ENCODE measurements at places on chromosomes 5 and 9.

DNA sequence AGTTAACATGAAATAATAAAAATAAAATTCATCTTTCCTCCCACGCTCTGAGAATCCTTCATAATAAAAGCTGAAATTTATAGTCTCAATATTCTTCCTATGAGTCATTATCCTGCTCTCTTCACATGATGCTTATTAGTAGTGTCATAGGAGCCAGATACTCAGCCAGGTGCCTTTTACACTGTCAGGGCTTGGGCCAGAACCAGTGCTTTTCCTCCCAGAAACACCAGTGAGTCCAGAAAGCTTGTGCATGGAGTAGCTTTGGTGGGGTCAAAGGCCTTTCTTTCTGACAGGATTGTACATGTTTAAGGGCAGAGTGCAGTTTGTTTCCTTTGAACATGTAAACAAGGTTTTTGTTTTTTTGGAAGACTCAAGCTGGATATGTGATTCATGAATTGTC lies 6.8 kb downstream of the LSM11 start:
- no peak for DNase-seq

DNA sequence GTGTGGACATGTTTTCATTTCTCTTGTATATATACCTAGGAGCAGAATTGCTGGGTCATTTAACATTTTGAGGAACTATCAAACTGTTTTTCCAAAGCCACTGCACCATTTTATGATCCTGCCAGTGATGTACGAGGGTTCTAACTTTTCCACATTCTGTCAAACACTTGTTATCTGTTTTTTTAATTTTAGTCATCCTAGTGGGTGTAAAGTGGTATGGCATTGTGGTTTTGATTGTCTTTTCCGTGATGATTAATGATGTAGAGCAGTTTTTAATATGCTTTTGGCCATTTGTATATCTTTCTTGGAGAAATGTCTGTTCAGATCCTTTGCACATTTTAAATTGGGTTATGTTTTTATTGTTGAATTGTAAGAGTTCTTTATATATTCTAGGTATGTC lies 107.0 kb downstream of the MELK start:
- DNase-seq, result no peak

- no peak for DNase-seq
Measured at GRCh38 chr5:123997462-123998215, 485.7 kb downstream of the CSNK1G3 start.

- no peak for DNase-seq
Measured at GRCh38 chr5:58458743-58459145, 1.1 kb downstream of the PLK2 start.

DNA sequence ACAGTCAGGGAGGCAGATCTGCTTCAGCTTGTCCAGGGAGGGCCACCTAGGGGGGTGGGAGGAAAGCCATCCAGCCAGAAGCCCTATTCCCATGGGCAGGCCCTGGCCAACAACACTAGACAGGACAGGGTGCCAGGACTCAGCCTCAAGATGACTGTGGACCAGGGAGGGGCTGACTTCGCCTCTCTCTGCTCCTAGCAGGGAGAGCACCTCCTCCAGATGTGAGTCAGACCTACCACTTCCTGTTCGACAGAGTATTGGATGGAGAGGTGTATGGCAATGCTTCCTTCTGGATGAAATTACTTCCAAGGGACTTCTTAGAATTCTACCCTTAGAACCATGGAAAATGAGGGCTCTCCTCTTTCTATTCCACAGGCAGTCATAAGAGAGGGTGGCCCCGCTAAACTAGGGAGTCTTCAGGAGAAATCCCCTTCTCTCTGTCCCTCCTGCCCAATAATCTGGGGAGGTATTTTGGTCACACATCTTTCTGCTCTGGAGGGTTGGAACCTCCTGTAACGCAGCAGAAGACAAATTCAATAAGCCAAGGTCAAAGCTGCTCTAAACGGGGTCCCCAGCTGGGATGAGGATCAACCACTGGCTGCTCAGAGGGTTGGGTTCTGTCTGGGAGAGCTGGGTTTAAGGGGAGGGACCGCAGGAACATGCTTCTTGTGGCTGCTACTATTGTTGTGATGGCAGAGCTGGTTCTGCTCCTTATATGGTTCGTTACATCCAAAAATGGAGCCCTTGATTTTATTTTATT lies 23.2 kb upstream of the RCL1 start:
- no peak for DNase-seq

DNA sequence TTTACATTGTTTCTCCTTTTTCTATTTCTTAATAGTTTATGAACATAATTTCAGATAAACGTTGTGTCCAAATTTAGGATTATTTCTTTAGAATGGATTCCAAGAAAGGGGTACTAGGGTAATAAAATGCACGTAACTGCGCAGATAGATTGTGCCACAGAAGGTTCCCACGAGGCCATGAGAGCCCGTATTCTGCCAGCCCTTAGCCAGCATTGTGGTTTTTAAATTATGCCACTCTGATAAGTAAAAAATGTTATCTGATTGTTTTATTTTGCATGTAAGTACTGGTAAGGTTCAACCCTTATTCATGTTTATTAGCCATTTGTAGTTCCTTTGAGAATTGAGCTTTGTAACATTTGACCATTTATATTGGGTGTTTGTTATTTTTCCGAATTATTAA lies 88.7 kb downstream of the PRKACG start:
- no peak for DNase-seq

- no peak for DNase-seq
Measured at GRCh38 chr9:136147038-136147889, 28.6 kb upstream of the TMEM250 start.

DNA sequence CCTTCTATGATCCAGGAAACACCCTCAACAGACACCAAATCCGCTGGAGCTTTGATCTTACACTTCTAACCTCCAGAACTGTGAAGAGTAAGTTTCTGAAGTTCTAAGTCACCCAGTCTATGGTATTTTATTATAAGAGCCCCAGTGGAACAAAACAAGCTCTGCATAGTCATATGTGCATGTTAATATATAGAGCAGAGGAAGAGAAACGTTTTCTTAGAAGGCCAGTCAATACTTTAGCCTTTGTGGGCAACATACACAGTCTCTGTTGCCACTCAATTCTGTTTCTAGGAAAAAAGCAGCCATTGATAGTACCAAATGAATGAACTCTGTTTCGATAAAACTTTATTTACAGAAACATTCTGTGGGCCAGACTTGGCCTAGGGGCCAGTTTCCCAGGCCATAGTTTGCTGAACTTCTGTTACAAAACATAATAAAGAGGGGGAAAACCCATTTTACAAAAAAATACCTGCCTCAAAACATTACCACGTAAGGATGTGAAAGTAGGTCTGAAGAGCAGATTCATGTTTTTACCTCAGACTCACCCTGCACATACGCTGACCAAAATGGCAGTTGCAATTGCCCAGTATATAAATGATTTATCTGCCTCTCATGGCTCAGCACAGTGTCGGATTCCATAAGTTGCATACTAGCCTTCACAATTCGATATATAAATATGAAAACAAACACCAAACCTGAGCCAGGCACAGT lies 350.5 kb downstream of the SLIT3 start:
- no peak for DNase-seq

GRCh38 chr5:32771037-32771436 lies 59.9 kb downstream of the NPR3 start:
- no peak for DNase-seq

DNA sequence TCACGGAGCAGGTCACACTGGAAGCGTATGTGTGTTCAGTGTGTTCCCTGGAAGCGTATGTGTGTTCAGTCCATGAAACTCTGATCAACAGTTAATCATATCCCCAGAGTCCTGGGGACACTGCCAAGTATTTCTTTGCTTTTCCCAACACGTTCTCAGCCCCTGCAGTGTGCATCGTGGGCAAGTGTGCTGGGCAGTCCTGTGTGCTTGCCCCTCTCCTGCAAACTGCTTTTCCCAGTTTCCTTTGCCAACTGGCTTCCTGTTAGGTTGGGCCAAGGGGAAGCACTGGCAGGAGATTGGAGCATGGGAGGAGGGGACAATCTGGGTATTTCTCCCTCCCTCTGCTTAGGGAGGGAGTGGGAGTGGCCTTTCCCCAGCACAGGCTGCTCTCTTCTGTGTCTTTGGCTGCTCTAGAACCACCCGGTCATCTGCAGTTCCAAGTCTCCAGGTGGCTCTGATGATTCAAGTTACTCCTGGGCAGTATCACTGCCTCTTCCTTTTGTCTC lies 36.8 kb upstream of the NEK6 start:
- DNase-seq, result no peak

- no peak for DNase-seq
Measured at GRCh38 chr5:150026682-150027172, 26.2 kb downstream of the HMGXB3 start.

DNA sequence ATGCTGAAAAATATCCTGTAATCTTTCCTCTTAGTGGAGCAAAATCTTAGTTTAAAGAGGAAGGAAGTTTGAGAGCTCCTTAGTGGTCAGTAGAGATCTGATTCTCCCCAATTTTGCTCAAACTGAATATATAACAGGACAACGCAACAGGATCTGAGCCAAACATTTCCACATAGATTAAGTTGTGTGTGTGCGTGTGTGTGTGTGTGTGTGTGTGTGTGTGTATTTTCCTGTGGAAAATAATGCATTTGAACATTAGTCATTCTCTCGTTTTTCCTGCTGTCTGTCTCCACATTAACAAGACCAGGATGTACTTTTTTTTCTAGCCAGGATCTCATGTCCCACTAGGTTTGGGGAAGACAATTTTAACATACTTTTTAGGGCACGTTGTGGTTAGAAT lies 312.1 kb upstream of the CDH18 start:
- no peak for DNase-seq

- peak; percentile 57 for DNase-seq
Measured at GRCh38 chr5:180133971-180134508, 62.5 kb upstream of the RNF130 start.

DNA sequence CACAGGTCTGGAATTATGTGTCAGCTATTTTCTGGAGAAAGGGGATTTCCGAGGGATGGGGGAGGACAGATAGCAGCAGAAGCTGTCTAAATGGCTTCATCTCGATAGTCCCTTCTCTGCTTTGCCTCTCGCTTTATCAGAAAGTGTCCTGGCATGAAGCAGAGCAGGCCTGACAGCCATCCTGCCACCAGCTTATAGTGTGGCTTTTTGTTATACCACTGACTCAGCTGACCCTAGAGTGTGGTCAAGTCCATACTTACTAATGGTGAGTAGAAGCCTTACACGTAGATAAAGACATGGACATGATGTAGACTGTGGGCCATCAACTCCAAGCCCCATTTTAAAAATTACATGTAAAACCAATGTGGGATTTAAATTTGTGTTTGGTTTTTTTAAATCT lies 50.0 kb downstream of the RCL1 start:
- DNase-seq, result no peak

DNA sequence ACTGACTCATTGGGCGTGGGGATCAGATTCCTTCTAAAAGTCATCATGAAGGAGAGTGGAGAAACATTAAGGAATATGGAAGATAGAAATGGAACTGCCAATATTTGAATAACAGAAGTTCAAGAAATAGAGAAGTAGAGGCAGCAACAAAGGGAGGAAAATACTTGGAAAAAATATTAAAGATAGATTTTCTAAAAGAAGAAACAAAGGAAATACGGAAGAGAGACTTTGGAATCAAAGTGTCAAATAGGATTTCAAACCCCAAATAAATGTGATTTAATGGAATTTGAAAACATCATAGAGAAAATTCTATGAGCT lies 605.1 kb upstream of the KLF4 start:
- no peak for DNase-seq

- no peak for DNase-seq
Measured at GRCh38 chr5:59769832-59770231, 123.7 kb downstream of the PDE4D start.

DNA sequence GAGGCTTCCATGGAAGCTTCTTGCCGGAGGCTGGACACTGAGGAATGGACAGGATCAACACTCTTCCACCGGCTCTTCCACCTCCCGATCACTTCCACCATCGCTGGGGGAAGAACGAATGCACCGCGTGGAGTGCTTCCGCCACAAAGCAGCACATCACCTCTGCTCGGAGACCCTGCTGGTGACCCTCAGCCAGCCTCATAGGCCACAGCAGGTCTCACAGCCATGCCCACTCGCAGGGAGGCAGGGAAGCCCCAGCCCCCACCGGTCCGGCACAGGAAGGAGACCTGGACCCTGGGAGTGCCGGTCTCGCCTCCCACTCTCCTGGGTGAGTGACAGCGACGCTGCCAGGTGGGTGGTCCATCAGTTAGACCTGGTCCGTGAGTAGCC lies 4.7 kb downstream of the MRPL36 start:
- DNase-seq, result no peak

DNA sequence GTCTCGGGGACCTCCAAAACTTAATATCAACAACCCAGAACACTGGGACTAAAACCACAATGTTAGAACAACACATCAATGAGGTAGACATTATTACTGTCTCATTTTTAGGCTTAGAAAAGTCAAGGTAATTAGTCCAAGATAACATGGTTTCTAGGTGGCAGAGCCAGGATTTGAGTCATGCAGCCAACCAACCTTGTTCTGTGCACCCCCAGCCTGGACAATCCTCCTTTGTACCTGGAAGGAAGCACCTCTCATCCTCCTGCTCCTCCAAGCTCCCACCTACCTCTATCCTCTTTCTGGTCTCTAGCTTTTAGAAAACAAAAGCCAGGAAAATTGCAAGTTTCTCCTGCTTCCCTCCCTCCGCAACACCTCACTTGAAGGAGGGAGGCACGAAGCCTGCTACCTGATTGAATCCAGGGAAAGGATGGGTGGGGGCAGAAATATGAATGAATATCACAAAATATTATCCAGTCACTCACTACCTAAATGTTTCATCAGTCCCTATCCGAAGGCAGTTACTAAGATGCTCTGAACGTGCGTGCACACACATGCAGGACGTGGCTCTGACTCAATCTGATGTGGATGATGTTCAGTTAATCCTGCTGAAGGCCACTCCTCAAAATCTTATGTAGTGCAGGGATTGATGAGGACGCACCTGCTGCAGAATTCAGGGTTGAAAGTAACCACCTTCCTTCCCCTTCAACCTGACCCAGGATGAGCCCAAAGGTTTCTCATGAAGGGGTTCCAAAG lies 26.3 kb upstream of the TTC1 start:
- DNase-seq, result no peak

- no peak for DNase-seq
Measured at GRCh38 chr9:126682113-126682810, 68.5 kb downstream of the LMX1B start.

DNA sequence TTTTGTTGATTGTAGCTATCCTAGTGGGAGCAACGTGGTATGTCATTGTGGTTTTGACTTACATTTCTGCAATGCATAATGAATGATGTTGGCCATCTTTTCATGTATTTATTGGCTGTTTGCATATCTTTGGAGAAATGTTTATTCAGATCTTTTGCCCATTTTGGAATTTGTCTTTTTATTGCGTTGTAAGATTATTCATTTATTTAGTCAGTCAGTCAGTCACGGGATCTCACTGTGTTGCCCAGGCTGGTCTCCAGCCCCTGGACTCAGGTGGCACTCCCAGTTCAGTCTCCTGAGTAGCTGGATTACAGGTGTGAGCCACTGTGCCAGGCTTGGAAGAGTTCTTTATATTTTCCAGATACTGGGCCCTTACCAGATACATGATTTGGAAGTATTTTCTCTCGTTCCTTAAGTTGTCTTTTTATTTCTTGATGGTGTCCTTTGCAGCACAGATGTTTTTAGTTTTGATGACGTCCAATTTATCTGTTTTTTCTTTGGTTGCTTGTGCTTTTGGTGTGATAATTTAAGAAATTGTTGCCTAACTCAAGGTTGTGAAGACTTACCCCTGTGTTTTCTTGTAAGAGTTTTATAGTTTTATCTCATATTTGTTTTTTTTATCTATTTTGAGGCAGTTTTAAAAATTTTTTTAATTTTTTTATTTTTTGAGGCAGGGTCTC lies 67.1 kb downstream of the EHMT1 start:
- DNase-seq, result no peak

- DNase-seq, result no peak
Measured at GRCh38 chr5:89255845-89256463, 373.0 kb upstream of the MEF2C start.
